ENCODE measurements at places on chromosomes 3 and 15.

DNA sequence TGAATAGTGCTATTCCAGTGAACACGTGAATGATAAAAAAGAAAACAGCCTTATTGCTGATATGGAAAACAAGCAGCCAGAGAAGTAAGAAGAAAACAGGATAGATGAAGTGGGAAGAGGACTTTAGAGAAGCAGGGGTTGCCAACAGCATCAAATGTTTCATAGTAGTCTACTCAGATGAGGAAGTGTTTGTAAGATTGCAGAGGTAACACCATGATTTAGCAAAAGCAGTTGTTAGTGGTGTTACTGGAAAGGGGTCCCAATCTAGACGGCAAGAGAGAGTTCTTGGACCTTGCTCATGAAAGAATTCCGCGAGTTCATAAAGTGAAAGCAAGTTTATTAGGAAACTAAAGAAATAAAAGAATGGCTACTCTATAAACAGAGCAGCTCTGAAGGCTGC lies 108.8 kb upstream of the MCTP2 start:
- DNase-seq, result no peak

- no peak for DNase-seq
Measured at GRCh38 chr15:65306551-65306950, 2.1 kb downstream of the RNU5B-1 start.

- DNase-seq, result no peak
Measured at GRCh38 chr15:74399100-74399499, 31.7 kb upstream of the CYP11A1 start.

- DNase-seq, result no peak
Measured at GRCh38 chr15:85331655-85332285, 48.6 kb upstream of the AKAP13 start.

- DNase-seq, result no peak
Measured at GRCh38 chr3:44321335-44321734, 17.2 kb upstream of the TCAIM start.

- DNase-seq, result no peak
Measured at GRCh38 chr3:31934018-31934417, 47.0 kb downstream of the OSBPL10 start.

Measured in activated B cell treated with CpG ODN at 0.5 μM for 24 hours (primary cell).